ENCODE measurements at places on chromosomes 2 and 18. TPM values are rescaled to one million over a fixed set of nuclear protein-coding genes. Genes with fewer than 3 reads are reported as not detected.

Gene VWA3B
- total RNA-seq, result not detected

Gene NYAP2
- 0.36 TPM for total RNA-seq

DNA sequence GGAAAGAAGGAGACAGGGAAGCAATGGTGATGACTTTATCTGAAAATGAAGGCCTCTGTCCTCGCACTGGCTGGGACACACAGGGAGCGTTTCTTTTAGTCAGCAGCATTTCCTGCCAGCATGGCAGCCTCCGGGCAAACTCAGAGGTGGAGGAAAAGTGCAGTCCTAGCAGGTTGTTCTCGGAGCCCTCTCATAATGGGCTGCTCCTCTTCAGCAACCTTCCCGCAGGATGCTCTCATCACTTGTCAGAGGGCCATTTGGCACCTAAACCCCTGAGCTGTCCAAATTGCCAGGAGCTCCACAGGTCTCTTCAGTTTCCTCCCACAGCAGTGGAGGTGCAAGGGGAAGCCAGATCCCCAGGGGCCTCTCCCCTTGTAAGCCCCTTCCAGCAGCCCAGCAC is 6.2 kb downstream of the STK39 start:
- no peak for DNase-seq

- no peak for DNase-seq
Measured at GRCh38 chr2:109475531-109476210, 138.1 kb downstream of the SEPTIN10 start.

DNA sequence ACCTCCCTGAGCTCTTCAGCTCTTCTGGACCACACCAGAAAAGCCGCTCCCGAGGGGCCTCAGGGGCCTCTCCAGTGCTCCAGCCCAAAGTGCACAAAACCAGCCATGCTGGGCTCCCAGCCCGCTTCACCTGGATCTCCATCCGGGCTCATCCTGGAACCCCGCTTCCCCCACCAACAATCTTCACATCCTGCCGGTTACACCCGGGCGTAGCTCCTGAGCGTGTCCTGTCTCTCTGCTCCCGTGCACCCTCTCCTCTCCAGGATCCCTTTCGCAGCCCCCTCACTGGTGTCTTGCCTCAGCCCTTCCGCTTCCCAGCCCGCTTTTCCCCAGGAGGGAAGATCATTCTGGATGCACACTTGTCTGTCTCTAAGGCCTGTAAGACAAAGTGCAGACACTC is 123.7 kb upstream of the GLI2 start:
- DNase-seq, result no peak

- no peak for DNase-seq
Measured at GRCh38 chr2:47917276-47917961, 11.1 kb upstream of the FBXO11 start.
